Mesendoderm (in vitro differentiated cells): ENCODE measurements at places on chromosomes 7 and 10.
A peak's percentile ranks its signal among the peaks of the same experiment; 100 is the strongest.

- no peaks in the 10 kb centered on the region for H3K4me1 ChIP-seq
- H3K36me3 ChIP-seq, result no peaks in the 10 kb centered on the region
- H3K27me3 ChIP-seq, result no peaks in the 10 kb centered on the region
- no peak for DNase-seq
Measured at GRCh38 chr10:20399772-20400171, 497.3 kb downstream of the NEBL start.

DNA sequence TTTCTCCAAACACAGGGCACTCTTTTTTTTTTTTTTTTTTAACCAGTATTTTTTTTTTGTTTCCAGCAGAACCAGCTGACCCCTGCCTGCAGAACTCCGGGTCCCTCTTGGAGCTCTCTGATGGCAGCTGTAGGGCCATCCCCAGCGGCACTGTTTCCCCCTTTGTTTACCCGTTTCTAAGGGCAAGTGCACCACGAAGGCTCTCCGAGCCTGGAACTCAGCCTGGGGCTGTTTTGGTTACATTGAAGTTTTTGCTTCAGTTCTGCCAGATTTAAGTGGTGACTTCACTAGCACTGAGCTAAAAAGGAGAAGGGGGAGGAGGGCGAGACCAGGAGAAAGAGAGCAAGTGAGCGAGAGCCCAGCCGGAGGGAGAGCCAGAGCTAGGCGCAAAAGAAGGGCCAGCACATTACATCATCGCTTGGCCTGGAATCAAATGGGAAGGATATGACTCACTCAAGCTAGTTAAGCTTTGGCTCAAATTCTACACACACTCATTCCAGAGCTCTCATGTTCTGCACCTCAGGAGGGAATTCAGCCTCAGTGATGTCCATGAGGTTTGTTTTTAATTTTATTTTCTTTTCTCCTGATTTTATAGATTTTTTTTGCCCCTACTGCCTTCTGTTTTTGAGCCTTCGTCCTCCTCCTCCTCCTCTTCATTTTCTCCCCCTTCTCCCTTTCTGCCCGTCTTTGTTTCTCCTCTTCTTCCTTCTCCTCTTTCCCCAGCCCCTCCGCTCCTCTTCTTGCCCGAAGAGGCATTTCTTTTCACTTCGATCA is 272.3 kb downstream of the TRIL start:
- H3K27ac ChIP-seq, result peak overlapping the region; percentile 94
- no peaks in the 10 kb centered on the region for H3K36me3 ChIP-seq
- peak; percentile 99 for DNase-seq
- H3K4me1 ChIP-seq, result no peaks in the 10 kb centered on the region
- H3K4me3 ChIP-seq, result peak overlapping the region; percentile 40

DNA sequence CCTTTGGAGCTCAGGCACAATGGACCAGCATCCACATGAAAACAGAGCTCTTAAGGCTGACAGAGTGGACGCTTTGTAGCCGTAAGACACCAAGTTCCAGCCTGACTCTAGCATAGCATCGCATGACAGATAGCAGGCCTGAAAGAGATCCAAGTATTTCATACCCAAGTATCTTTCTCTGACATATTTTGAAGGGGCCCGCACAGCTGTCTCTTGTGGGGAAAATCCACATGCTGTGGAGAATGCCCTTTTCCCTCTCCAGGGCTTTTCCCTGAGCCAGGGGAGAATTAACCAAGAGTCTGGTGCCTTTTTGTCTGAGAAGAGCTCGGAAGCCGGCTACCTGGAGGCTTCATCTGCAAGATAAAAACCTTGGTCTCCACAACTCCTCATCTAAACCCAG is 51.0 kb downstream of the CFAP46 start:
- no peaks in the 10 kb centered on the region for H3K36me3 ChIP-seq
- DNase-seq, result no peak
- no peaks in the 10 kb centered on the region for H3K4me1 ChIP-seq
- H3K4me3 ChIP-seq, result no peak overlapping the region
- H3K27ac ChIP-seq, result no peak overlapping the region

DNA sequence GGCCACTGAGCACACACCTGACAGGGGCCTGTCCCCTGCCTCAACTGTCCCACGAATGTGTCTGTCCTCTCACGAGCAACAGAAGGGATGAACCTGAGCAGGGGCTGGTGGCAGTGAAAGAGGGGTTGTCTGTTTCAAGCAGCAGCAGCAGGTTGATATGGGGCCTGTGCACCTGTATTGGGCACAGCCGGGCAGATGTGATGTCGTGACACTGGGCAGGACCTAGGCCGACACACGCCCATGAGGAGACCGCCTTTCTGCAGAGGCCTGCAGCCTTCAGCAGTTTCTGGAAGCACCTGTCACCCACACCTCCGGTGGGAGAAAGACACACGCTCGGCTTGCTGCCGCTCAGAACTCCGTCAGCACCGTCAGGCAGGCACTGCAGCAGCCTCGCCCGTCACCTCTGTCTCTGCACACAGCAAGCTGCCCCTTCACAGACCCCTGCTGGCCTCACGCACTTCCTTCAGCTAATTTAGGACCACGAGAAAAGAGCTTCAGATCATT is 48.5 kb downstream of the AMZ1 start:
- H3K27ac ChIP-seq, result no peak overlapping the region
- no peaks in the 10 kb centered on the region for H3K27me3 ChIP-seq
- H3K36me3 ChIP-seq, result no peaks in the 10 kb centered on the region
- no peak for DNase-seq

GRCh38 chr7:139777948-139778841 is at the start of gene HIPK2:
TSS of gene HIPK2 (minus strand) at chr7:139777998. CDS start at chr7:139777623, 375 bp downstream.
- no peaks in the 10 kb centered on the region for H3K36me3 ChIP-seq
- no peaks in the 10 kb centered on the region for H3K4me1 ChIP-seq
- peak within 1 kb of the TSS; percentile 39 for H3K4me3 ChIP-seq
- peak; percentile 66 for DNase-seq
